ENCODE measurements at places on chromosomes 6 and 20.

GRCh38 chr6:48613231-48613949 is 502.4 kb upstream of the PTCHD4 start:
- DNase-seq, result no peak

GRCh38 chr20:15107931-15108330 is 770.5 kb upstream of the FLRT3 start:
- no peak for DNase-seq

- peak; percentile 65 for DNase-seq
These were observed 52.2 kb downstream of the MARCKS start for GRCh38 chr6:113909224-113909856.

DNA sequence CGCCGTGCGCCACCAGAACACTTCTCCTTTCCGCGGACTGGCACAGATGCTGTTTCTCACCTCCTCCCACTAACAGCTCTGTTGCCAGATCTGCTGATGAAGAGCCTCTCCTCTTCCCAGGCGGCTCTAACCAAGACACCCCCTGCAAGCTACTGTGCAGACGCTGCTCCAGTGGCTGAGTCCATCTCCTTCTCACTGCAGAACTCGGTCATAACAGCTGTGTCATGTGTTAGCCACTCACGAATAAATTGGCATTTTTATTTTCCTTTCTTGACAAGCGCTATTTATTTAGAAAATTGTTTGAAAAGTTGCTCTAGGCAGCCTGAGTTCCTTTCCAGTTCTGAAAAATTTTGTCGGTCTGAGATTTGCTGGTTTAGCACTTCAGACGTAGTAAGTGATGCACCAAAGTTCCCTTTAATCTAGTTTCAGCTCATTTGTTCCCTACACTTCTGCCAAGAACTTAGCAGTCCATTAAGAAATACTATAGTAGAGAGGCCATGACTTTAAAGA is 12.8 kb upstream of the PLEKHG1 start:
- no peak for DNase-seq

DNA sequence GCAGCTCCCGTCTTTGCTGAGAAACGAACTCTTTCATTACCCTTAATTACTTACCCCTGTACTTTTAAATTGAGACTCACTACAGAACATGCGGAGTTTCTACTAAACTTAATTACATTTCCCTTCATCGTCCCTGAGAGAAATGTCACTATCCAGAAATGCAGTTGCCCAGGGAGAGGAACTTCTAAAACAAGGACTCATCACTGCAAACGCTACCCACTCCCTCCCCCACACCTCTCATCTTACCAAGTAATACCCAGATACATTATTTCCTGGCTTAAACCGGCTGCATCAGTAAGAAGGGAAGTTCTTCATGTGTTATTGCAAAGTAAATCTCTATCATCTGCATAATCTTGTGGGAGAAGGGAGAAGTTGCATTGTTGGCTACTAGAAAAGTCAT is 138.3 kb downstream of the IPCEF1 start:
- DNase-seq, result no peak

GRCh38 chr6:133568970-133569889 is 319.7 kb upstream of the TCF21 start:
- DNase-seq, result no peak

DNA sequence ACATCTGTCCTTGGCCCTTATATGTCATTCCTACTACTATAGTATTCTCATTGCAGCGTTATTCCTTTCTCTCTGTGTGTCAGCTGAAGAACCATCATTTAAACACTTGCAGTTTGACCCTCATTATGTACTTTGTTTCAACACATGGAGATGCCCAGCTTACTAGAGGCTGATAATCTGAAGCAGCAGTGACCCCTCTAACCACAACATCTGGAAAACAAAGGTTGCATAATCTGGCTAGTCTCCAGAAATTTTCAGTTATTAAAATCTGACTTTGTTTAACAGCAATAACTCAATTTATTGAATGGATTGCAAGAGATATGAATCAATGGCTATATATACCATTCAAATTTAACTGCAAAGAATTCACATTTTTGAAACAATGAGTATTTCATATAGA is 6.6 kb upstream of the PHIP start:
- no peak for DNase-seq

- no peak for DNase-seq
These were observed at the start of gene HNF4A for GRCh38 chr20:44355498-44356352. Gene HNF4A (plus strand): TSS chr20:44355699. CDS start chr20:44355805, 106 bp downstream.

DNA sequence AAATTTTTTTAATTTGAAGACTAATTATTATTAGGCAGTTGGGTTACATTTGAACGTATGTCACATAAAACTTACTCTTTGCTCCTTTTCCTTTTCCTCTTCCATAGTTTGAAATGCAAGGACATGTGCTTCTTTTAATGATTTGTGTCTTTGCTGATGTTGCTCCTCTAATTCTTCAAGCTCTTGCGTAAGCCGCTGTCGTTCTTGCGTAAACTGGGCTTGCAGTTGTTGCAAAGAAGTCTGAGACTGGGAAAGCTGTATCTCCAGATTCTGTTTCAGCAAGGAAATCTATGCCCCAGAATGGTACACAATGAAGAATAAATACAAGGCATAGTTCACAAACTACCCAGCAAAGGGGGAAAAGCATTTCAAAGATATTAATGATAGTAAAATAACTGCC is 45.1 kb upstream of the MCM9 start:
- no peak for DNase-seq

DNA sequence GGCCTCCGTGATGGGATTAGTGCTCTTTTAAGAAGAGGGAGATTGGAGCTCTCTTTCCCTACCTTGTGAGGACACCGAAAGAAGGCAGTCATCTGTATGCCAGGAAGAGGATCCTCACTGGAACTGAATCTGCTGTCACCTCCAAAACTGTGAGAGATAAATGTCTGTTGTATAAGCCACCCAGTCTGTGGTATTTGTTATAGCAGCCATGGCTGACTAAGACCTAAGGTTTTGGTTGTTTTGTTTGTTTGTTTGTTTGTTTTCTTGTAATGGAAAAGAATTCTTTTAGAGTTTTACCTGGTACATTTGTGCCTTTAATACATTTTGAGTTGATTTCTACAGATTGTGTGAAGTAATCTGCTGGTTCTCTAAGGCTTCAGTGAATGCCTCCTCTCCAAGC is 7.6 kb downstream of the RPP21 start:
- no peak for DNase-seq

DNA sequence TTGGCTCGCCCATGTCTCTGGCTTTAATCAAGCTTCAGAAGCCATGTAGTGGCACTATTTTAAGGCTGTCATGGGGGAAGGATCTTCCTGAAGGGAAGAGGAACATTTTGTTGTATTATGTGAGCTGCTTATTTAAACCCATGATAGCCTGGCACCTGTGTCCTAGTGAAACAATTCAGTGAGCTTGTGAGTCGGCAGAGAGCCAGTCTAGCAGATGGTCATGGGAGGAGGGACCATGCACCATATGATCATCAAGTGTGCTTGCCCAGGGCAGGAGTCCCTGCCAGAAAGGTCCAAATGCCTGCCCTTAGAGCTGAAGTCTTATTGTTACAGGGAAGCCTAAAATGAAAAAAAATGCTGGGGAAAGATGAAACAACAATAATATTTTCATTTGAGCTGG is 132.9 kb downstream of the PRDM13 start:
- DNase-seq, result no peak

- DNase-seq, result peak; percentile 54
These were observed 645 bp downstream of the DDX39B start for GRCh38 chr6:31541059-31541657.

DNA sequence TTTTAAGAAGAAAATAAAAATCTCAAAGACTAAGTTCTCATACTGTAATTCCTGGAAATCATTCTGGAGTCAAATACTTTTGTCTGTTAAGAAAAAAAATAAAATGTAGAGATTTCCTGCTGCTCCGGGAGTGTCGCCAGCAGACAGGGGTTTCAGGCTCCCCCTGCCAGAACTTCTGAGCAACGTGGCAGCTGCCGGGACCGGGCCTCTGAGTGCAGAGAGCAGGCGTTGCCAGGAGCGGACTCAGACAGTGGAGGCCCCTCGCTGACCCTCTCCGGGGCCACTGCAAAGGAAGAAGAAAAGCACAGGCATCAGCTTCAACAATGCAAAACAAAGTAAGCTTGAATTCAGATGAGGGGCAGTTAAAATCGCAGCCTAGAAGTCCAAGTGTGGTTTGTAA is 95.5 kb downstream of the THBS2 start:
- no peak for DNase-seq

- no peak for DNase-seq
These were observed 26.6 kb downstream of the FOXC1 start for GRCh38 chr6:1636272-1636825.

DNA sequence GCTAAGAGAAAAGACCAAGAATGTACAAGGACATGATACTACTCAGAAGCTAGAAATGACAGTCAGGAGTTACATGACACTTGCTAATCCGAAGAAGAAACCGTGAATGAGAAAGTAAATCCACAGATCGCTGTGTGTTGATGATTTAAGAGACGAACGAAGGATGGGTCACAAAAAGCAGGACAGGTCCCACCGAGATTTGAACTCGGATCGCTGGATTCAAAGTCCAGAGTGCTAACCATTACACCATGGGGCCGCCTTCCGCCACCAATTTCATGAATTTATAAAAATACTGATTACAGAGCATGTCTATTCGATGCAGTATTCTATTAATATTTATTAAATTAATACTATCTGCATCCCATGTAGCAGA is 54.0 kb upstream of the BTN3A2 start:
- no peak for DNase-seq

- DNase-seq, result no peak
These were observed 30.6 kb downstream of the YTHDF1 start for GRCh38 chr20:63185215-63185796.

- no peak for DNase-seq
These were observed 62.5 kb downstream of the RAMACL start for GRCh38 chr6:166523782-166524559.

GRCh38 chr6:108735310-108736001 is 112.8 kb upstream of the ARMC2 start:
- DNase-seq, result no peak

DNA sequence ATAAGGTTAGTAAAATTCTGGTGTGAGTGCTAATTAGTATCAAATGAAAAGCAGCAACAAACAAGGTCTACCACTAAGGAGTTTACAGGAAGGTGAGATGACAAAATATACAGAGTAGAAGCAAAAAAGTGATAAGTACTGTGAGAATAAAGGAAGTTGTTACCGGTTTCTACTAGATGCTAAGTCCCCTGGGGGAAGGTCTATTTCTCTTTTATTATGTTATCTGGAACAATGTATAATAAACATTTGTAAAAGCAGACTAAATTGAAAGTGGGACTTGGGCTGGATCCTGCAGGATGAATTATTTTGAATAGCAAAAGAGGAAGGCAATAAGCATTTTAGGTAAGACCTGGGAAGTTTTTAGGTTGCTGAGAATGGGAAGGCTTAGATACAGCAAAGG is 158.7 kb upstream of the SLC22A16 start:
- DNase-seq, result no peak

- no peak for DNase-seq
These were observed 132.7 kb upstream of the LRFN2 start for GRCh38 chr6:40719671-40720374.

GRCh38 chr6:38271081-38271480 is 368.6 kb downstream of the BTBD9 start:
- no peak for DNase-seq

DNA sequence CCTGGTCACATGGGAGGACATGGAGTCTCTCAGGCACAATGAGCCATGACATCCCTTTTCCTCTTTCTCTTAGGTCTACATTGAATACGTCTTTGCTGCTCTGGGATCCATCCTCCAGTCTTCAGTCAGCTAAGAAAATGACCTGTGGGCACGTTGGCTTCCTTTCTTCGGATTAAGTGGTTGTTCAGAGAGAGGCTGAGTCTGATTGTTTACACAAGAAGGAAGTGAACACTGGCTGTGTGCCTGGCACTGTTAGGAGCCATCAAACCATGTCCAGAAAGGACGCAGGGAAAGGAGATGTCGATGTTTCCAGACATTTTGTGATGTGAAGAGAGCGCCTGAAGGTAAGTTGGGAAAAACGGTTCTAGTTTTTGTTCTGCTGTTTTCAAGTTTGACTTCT is 309.9 kb upstream of the CDYL start:
- DNase-seq, result no peak

GRCh38 chr6:143965503-143966171 is 42.4 kb downstream of the PLAGL1 start:
- DNase-seq, result no peak

DNA sequence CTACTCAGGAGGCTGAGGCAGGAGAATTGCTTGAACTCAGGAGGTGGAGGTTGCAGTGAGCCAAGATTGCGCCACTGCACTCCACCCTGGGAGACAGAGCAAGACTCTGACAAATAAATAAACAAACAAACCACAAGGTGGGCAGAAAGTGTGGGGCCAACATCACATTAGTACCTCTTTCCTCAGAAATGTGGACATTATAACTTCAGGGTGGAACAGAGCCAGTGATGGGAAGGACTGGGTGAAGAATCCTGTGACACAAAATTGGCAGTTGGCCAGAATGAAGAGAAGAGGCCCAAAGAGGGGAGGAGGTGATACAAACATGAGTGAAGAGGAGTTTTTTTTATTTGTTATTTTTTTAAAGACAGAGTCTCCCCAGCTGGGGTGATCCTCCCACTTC is 50.6 kb downstream of the NUP153 start:
- DNase-seq, result no peak

DNA sequence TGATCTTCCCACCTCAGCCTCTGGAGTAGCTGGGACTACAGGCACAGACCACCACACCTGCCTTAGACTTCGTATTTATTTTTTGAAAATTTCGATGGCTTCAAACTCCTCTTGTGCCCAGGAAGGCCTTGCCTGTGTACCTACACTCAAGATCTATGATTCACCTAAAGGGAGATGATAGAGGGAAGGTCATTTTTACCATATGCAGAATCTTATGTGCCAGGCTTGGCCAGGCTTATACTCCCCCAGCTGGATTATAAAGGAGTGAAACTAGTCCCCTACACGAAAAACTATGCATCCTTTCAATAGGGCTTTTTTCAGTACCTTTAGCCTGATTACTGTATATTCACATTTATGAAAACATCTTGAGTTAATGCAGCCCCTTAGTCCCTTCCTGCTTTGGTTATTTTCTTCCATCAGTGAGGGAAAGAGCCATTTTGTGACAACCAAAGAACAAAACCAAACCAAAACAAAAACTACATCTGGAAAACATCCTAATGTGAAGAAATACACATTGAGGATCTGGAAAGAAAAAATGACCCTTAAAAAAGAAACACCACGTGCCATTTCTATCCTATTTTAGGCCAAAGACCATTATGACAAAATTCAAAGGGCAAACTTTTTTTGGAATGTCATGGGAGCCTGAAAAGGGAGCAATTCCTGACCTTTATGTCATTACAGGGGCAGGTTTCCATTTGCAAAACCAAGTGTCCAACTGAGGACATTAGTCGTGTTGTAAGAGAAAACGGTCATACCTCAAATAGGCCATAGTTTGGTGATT is 34.7 kb downstream of the RIPOR2 start:
- DNase-seq, result no peak

GRCh38 chr6:44630125-44631028 is 242.9 kb downstream of the CDC5L start:
- no peak for DNase-seq

DNA sequence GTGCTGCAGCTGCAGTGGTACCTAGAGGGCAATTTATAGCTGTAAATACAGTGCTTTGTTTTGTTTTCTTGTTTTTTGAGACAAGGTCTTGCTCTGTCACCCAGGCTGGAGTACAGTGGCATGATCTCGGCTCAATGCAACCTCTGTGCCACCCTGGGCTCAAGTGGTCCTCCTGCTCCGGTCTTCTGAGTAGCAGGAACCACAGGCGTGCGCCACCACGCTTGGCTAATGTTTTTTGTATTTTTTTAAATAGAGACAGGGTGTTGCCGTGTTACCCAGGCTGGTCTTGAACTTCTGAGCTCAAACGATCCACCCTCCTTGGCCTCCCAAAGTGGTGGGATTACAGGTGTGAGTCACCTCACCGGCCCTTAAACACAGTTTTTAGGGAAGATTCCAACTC is 26.8 kb downstream of the CHRNA4 start:
- DNase-seq, result no peak

GRCh38 chr6:3960754-3961361 is 111.7 kb downstream of the FAM50B start:
- DNase-seq, result no peak
